ENCODE measurements at places on chromosomes 2 and 18.

- no peak for ATAC-seq
These were observed 53.1 kb downstream of the CTDP1 start for GRCh38 chr18:79732721-79733025.

GRCh38 chr18:78006774-78007260 is 757.2 kb downstream of the GALR1 start:
- no peak for ATAC-seq

DNA sequence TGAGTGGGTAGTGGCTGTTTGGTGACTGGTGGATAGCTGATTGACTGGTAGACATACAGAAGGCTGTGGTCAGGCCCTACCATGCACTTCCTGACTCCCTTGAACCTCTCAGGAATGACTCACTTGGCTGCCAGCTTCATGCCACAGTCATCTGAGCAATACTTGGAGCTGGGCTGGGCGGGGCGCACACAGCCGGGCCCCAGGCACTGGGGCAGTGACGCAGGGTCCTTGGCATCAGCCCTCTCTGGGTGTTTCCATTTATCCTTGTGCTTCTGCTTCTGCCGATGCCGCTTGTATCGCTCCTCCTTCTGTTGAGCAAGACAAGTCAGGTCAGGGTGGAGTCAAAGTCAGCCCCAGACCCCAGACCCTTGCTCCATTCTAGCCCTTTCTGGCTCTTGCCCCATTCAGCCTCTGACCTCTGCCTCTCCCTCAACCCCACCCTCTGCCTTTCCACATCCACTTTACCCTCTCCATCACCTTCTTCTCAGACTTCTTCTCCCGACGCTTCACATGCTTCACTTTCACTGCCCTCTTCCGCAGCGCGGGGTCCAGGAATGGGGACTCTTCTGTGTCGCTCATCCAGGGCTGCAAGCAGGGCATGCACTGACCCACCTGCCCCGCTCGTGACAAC is 3.0 kb upstream of the MBD1 start:
- no peak for ATAC-seq

DNA sequence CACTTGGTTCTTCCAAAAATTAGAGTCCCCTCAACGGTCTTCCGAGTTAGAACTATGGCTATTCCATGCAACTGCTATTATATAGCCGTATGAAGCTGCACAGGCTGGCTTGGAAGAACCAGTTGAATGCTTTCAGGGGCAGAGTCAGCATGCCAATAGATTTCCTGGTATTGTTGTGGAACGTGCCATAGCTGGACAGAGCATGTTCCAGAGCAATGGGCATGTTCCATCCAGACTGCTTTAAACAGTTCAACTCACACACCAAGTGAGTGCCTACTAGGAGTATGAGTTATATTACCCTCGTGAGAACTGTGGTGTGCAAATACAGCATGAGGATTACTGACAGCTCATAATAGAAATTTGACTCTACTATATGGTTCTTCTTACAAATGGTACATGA is 682.0 kb downstream of the SATB2 start:
- ATAC-seq = no peak

- no peak for ATAC-seq
These were observed 63.5 kb downstream of the CNTNAP5 start for GRCh38 chr2:124088616-124089015.

GRCh38 chr2:99805930-99806476 is 316.2 kb upstream of the REV1 start:
- no peak for ATAC-seq

GRCh38 chr2:48116497-48116896 is 210.2 kb upstream of the FBXO11 start:
- ATAC-seq = no peak

GRCh38 chr2:199833525-199833924 is 17.5 kb downstream of the FTCDNL1 start:
- no peak for ATAC-seq

GRCh38 chr2:104834431-104835153 is 19.3 kb upstream of the POU3F3 start:
- no peak for ATAC-seq

GRCh38 chr2:210224591-210224940 is 681 bp downstream of the ACADL start:
- peak; percentile 67 for ATAC-seq

DNA sequence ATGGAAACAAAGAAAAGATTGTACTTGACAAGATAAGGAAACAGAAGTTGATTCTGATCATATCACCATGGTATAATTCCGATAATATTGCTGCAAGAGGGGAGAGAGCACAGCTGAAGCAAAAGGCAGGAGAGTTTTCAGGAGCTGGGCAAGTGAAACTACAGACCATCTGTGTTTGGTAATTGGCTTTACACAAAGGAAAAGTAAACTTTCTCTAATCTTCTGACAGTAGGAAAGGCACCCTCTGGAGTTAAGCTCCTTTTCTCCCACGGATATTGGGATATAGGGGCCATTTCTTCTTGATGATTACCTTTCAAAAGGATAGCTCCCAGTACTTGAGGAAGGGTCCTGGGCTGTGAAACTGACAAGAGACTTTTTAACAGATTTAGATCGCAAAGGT is 29.9 kb upstream of the REG3A start:
- no peak for ATAC-seq

GRCh38 chr2:111705239-111705638 is 178.8 kb downstream of the ANAPC1 start:
- no peak for ATAC-seq

DNA sequence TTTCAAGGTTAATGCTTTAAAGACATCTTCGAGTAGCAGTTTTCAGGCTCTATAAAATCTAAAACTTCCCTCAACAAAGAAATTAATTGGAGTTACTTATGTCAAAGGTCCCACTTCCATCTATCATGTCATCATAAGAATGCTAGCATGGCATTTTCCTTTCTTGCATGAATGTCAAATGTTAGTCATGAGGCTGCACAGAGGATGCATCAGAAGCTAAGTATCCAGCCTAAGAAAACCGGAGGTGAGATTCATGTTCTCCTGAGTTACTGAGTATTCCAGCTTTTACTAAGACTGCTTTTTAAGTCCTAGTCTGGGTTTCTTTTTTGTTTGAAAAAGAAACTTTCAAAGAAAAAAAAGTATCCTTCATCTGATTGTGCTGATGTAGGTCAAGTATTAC is 130.6 kb upstream of the CDH19 start:
- peak; percentile 65 for ATAC-seq

- no peak for ATAC-seq
These were observed 90.3 kb downstream of the VWA3B start for GRCh38 chr2:98177286-98177685.

DNA sequence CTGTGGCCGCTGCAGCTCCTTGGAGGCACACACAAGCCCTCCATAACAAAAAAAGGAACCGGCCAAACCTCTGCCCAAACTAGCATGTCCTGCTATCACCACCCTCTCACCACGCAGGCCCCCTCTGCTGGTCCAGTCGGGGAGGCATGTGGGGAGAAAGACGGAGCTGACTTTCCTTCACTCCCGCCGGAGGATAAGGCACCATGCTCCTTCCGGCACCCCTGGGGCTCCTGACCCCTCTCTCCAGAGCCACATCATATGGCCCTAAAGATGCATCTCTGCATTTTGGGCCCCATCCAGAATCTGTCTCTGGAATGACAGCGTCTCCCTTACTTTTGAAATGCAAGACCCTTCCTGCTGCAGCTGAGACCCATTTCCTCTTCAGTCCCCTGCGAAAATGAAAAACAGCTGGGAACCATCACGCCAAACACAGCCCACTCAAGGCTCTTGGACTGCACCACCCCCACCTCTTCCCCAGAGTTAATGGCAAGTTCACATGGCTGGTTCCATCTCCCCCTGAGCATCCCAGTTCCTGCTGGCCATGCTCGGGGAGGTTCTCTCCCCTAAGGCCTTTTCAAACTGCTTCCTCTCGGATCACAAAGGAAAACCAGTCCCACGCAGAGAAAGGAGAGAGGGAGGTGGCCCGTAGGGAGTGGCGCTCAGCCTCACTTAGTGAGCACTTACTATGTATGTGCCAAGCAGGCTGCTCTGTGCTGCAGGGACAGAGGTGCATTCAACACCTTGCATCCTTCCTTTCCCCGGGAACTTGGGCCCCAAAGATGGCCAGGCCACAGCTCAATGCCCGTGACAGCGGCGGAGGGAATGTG is 35.2 kb upstream of the MLPH start:
- ATAC-seq = peak; percentile 72

GRCh38 chr2:99957332-99958133 is 184.9 kb downstream of the AFF3 start:
- no peak for ATAC-seq

GRCh38 chr2:113720167-113720566 is 36.3 kb downstream of the SLC35F5 start:
- ATAC-seq = peak; percentile 65

GRCh38 chr2:34549710-34550345 is 950.7 kb upstream of the FAM98A start:
- ATAC-seq = no peak

DNA sequence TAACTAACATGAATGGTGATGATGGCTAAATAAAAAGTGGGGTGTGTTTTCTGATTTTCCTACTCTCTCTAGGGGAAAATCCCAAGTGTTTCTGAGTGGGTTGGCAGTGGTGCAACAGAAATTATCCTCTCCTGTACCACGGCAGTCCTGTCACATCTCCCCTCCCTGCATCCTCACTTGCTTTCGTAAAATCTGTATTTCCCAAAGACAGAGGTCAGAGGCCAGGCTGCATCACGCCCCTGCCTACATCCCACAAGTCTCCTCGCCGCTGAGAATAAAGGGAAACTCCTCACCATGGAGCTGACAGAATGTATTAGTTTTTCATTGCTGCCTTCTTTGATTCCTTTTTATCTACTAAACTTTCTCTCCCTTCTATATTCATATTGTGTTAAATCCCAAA is 13.1 kb downstream of the FBLN7 start:
- ATAC-seq = no peak

DNA sequence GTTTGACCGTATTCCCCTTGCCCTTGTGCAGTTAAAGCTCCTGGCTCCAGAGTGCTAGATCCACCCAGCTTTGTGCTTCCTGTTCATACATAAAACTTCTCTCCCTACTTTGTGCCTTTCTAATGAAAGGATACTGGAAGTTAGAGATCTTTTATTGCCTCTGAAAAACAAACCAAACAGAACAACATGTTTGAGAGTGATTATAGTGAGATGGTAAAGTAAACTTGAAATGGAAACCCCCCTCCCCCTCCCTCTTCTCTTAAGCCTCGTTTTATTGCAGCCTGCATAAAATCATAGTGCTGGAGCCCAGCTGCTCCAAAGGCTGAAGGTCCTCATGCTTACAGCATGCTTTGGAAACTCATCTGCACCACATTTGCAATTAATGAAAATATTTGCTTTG is 125.1 kb downstream of the TANC1 start:
- ATAC-seq = no peak

DNA sequence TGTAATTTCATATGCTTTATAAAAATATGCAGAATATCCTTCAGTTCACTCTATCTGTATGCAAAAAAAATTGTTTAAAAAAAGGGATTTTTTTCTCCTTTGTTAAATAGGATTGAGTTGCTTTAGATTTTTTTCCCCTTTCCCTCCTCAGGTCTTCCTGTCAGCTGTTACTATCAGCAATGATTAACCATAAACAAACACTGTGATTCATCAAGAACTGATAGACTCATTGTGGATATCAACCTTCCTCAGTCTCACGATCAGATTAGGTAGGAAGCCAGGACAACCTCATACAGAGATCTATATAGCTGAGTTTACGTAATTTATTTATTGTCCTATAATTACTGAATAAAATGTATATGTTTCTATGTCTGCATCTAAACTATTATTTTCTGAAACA is 2136.2 kb upstream of the CELF4 start:
- ATAC-seq = no peak

- ATAC-seq = no peak
These were observed 12.0 kb upstream of the DGKD start for GRCh38 chr2:233342301-233342700.

DNA sequence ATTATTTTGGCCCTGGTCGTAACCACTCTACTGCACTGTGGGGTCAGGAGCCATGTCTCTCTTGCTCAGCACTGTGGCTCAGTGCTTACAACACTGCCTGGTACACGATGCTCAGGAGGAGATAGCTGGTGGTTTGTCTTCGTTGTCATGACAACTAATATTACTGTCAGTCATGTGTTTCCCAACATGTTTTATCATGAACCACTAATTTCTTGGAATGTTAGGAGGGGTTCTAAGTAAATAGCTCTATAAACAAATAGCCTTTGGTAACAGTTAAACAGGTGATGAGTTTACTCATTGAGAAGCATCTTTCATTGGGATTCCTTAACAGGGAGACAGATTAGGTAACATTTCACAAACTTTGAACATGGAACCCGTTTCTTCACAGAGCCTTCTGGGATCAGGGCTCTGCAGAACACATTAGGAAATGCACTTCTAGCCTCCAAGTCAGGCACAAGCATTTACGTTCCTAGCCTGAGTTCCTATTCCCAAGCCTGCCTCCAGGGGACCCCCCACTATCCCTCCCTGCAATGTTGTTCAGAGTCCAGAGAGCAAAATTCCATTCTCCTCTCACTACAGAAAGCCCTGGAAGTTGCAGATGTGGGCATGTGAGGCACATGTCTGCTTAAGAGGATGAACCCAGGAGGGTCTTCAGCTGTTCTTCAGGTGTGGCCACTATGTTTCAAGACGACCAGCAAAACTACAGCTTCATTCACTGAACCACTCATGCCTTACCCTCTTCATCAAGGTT is 6.4 kb upstream of the RBM44 start:
- ATAC-seq = peak; percentile 62

- ATAC-seq = no peak
These were observed 267.7 kb downstream of the ALPK2 start for GRCh38 chr18:58361212-58361611.

- no peak for ATAC-seq
These were observed 52.3 kb upstream of the ROCK2 start for GRCh38 chr2:11396467-11397445.

DNA sequence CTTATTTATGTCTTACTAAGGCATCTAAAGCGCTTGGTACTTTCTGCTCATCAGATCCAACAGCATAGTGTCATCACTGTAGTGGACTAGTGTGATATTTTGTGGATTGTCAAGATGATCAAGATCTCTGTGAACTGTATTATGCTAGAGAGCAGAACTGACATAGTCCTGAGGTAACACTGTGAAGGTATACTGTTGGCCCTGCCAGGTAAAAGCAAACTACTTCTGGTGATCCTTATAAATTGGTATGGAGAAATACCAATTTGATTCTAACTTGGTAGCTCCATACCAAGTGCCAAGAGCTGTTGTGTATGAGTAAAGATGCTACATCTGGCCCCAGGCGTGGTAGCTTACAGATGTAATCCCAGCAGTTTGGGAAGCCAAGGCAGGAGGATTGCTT is 15.9 kb downstream of the SFTPB start:
- ATAC-seq = no peak
